G401 (cell line): ENCODE measurements at places on chromosomes 1 and 21. TPM values are rescaled to one million over a fixed set of nuclear protein-coding genes. Genes with fewer than 3 reads are reported as not detected.

The PRKAA2 gene
- total RNA-seq = not detected in 2 replicates

The RSPH1 gene
- total RNA-seq = 0.41 TPM in 1 of 2 replicates, not detected in the other

DNA sequence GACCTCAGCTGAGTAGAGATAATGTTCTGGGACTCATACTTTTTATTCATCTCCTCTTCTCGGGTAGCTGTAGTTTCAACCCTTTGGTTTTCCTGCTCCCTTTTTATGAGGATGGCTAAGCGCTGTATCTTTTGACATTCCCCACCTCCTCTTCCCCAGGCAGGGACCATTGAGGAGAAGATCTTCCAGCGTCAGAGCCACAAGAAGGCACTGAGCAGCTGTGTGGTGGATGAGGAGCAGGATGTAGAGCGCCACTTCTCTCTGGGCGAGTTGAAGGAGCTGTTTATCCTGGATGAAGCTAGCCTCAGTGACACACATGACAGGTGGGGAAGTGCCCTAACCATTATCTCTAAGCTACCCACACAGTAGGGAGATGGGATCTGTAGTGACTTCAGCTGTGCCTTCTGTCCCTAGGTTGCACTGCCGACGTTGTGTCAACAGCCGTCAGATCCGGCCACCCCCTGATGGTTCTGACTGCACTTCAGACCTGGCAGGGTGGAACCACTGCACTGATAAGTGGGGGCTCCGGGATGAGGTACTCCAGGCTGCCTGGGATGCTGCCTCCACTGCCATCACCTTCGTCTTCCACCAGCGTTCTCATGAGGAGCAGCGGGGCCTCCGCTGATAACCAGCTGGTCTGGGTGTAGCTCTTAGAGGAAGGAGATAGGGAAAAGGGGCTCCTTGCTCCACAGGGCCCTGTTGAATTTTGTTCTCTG, 25.6 kb downstream of the LRRC41 start:
- DNase-seq = no peak

GRCh38 chr1:82836213-82836972, 1035.7 kb downstream of the ADGRL2 start:
- no peak for DNase-seq

DNA sequence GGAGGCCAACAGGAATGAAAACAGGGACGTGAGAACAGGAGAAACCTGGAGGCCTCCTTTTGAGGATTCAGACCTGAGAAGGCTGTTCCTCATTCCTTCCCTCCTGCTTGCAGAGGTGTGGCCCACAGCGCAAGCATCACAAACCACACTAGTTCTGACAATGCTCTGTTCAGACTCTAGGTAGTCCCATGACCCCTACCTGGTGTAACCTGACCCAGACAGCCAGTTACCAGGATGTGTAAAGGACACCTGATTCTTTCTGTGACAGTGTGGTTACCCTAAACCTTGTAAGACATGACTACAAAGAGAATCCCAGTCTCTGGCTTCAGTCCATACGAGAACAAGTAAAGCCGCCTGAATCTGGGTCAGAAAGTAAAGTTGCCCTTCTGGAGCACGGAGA, 3.2 kb downstream of the MECR start:
- DNase-seq = no peak

- no peak for DNase-seq
These were observed 4.4 kb upstream of the NPL start for GRCh38 chr1:182785181-182785580.

GRCh38 chr1:156929596-156930238, 9.3 kb downstream of the LRRC71 start:
- DNase-seq = no peak

DNA sequence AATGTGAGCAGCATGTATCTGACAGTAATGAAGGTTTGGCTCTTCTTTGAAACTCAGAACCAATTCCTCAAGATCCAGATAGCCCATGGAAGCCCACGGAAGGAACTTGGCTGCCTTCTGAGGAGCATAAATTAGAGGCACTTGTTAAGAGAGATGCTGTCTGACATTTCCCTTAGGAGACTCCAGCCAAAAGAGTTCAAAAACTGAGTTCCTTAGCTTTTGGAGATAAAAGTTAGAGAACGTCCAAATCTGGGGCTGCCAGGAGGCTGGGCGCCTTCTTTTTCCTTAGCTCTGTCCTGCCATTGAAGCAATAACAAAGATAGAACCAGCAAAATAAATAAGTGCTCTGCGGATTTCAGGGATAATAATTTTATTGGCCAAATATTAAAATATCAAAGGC, 439.6 kb upstream of the USP24 start:
- DNase-seq = no peak

- DNase-seq = no peak
These were observed 26.6 kb downstream of the CRYAA start for GRCh38 chr21:43195121-43196021.

GRCh38 chr1:40344597-40344996, 27.5 kb upstream of the COL9A2 start:
- DNase-seq = no peak

DNA sequence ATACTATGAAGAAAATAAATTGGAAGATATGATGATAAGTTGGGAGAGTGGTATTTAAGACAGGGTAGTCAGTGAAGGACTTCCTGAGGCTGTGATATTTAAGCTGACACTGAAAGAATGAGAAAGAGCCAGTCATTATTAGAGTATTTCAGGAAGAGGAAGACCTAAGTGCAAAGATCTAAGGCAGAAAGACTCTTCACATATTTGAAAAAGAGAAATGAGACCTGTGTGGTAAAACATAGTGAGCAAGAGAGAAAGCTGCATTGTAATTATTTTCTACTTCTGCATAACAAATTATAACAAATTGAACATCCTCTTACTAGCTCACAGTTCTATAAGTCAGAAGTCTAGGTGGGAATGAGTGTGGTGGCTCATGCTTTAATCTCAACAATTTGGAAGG, 34.6 kb upstream of the DOCK7 start:
- DNase-seq = no peak

DNA sequence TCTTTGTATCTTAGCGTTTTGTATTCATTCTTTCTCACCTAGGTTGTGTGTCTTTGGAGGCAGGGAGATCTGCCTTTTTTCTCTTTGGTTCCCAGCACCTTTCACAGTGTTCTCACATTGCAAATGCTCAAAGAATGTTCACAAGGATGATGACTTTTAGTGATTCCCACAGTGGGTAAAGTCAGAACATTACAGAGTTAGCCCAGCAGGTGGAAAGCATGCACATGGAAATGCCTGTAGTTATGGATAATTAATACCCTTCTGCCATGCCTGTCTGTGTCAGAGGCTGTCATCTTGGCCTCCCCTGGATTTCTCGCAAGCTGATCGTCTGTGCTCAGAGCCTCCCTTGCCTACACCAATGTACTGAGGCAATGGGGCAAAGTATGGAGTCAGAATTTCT, 458.9 kb downstream of the LMO4 start:
- no peak for DNase-seq

DNA sequence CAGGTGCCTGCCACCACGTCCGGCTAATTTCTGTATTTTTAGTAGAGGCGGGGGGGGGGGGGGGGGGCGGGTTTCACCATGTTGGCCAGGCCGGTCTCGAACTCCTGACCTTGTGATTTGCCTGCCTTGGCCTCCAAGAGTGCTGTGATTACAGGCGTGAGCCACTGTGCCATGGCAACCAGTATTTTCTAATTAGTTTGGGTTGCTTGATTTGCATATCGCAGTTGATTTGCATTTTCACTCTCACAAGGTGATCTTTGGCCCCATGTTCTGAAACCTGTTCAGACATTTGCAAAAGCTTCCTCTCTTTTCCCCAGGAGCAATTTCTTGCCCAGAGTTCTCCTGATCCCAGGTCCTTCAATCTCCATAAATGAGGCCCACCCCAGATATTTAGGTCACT, 1.7 kb downstream of the TOR3A start:
- no peak for DNase-seq

- DNase-seq = no peak
These were observed 50.1 kb downstream of the VPS13D start for GRCh38 chr1:12279728-12280464.
